Activated CD4-positive, CD25-positive, alpha-beta regulatory T cell treated with anti-CD3 and anti-CD28 coated beads, Interleukin-2, amount 50 U/mL, for 16 hours (primary cell): ENCODE measurements at places on chromosomes 16 and 17.

DNA sequence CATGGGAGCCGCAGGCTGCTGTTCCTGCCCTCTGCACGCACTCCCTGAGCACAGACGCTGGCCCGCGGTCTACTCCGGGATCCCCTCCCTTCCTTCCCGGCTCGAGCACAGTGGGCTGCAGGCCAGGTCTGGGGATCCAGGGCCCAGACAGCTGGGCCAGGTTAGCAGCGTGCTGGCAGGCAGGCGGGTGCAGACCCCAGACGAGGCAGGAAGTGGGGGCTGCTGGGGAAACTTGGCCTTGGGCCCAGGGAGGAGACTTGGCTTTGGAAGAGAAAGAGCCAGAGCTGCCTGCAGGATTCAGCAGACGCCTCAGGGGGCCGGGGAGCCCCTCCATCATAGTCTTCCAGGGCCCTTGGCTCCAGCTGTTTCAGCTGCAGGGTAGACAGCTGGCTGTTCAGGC, 30.2 kb upstream of the ABCC3 start:
- no peak for DNase-seq

DNA sequence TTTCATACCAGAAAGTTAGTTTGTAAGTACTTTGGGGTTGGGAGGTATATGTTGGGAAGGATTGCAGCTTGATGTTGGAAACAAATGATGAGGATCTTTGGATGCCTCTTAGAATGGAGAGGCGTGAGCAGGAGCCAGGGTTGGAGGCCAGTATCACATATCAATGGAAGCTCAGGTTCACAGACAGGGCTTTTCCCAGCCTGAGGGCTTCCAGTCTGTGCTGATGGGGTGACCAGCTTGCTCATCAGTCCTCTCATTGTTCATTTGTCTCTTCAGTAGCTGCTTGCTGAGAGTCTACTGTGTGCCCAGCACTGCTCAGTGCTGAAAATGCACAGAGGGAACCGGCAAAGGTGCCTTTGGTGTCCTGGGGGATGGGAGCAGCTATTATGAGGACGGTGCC, 5.8 kb downstream of the DNAAF1 start:
- DNase-seq = no peak

GRCh38 chr17:80071116-80071841, 30.1 kb upstream of the GAA start:
- no peak for DNase-seq

DNA sequence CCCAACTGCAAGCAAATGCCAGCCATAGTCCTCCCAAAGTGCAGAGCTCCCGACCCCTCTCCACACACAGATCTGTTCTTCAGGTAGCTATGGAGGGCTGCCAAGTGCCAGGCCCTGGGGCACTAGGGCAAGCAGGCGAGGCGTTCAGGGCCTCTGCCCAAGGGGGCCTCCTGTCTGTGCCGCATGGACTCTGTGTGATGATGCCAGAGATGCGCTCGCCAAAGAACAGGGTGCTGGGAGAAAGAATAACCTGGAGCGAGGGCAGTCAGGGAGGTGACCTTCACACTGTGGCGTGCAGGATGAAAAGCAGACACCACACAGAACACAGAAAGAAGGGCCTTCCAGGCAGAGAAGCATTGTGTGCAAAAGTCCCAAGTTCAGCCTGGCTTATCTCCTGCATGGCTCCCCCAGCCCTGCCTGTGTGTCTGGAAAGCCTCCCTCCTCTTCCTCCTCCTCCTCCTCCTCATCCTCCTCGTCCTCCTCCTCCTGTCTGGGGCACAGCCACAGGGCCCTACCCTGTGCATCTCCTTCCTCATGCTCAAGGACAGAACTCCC, 44.2 kb downstream of the PEMT start:
- no peak for DNase-seq

GRCh38 chr16:82630688-82631087, 3.9 kb downstream of the CDH13 start:
- DNase-seq = no peak

GRCh38 chr16:67613808-67614207, 31.1 kb upstream of the CARMIL2 start:
- DNase-seq = no peak
